ENCODE measurements at places on chromosomes 12 and 14.

DNA sequence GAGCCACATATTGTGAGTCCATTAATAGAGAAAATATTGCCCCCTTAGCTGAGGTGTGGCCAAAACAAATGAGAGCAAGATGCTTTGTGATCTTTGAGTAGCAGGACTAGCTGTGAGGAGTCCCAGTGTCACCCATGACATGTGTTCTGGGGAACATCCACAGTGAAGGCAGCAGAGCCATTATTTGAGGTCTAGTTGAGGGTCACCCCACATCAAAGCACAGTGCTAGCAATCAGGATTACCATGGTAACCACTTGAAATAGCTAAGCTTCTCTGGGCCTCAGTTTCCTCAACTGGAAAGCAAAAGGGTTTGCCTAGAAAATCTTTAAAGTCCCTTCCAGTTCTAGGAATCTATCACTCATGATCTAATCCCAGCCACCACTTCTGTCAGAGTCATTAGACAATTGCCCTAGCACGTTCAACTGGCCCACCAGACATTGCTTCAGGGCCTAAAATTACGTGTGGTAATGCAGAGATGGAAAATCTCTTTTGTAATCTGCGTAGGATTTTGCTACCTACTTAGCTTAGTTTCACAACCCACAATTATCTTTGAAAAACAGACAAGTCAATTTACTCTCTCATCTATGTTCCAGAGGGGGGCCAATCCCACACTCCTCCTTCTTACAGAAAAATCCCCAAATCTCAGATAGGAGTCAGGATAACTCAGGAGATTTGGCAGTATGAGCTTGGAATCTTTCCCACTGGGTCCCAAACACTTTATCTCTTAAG, 251.2 kb upstream of the EGLN3 start:
- no peak for ATAC-seq

- ATAC-seq = no peak
Measured at GRCh38 chr12:12979731-12980259, 20.3 kb downstream of the HEBP1 start.

GRCh38 chr14:85254711-85255110, 275.2 kb upstream of the FLRT2 start:
- no peak for ATAC-seq

DNA sequence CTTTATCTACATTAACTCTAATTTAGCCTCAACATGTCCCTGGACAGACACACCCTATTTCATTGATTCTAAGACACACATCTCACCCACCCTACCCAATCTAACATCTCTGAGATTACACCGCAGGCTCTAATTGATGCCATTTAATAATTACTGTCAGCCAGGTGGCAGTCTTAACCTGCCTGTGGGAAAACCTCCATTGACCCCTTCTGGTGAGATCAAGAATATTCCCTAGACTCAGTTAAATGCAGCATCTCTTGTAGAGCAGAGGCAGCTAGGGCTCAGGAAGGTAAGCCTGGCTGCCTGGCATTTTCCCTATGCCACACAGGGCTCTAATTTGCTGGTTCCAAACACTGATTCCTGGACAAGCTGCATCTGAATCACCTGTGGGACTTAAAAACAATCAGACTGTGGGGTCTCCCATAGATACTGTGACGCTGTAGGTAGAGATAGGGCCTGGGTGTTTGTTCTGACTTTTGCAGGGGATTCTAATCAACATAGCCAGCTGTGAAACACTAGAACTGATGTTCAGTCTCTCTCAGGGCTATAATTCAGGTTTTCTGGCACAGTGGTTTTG, 14.3 kb downstream of the MCRS1 start:
- peak; percentile 37 for ATAC-seq

- ATAC-seq = no peak
Measured at GRCh38 chr12:91250273-91250665, 67.7 kb upstream of the DCN start.

- no peak for ATAC-seq
Measured at GRCh38 chr14:101449114-101449513, 112.2 kb upstream of the DIO3 start.

- ATAC-seq = no peak
Measured at GRCh38 chr12:104702565-104703139, 245.9 kb downstream of the CHST11 start.

GRCh38 chr12:97763113-97763512, 300.5 kb downstream of the RMST start:
- no peak for ATAC-seq

DNA sequence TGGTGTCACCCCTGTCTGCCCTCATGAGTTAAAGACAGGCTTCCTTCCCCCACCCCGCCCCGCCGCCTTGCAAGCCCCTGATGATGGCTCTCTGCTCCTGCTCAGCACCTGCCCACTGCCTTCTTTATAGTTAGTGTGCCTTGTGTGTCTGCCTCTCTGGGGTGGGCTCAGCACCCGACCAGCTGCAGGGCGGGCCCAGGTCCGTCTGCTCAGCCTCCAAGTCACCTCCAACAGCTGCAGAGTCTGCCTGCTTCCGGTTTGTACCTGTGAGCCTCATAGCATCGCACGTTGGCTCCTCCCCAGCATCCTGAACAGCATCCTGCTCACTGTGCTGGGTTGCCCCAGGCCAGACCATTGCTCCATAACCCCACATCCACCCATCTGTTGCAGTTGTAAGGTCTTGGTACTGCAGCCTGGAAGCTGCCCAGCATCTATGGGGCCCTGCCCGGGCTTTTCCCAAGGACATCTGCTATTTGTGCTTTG, 3.5 kb downstream of the TGFB3 start:
- no peak for ATAC-seq

- no peak for ATAC-seq
Measured at GRCh38 chr12:122138181-122138580, 35.8 kb downstream of the IL31 start.

DNA sequence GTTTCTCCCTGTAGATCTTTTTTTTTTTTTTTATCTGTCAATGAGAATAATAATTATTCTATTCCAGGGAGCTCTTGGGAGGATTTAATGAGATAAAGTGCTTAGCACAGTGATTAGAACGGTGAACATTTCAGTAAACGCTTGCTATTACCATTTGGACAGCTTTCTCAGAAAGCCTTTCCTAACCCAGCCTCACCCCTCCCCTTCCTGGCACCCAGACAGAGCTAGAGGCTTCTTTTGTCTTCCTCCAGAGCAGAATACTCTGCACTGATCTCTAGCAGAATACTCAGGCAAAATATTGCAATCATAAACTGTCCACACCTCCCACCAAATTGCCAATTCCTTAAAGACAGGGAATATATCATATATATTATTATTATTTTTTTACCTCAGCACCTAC, 66.6 kb downstream of the ERGIC2 start:
- no peak for ATAC-seq

DNA sequence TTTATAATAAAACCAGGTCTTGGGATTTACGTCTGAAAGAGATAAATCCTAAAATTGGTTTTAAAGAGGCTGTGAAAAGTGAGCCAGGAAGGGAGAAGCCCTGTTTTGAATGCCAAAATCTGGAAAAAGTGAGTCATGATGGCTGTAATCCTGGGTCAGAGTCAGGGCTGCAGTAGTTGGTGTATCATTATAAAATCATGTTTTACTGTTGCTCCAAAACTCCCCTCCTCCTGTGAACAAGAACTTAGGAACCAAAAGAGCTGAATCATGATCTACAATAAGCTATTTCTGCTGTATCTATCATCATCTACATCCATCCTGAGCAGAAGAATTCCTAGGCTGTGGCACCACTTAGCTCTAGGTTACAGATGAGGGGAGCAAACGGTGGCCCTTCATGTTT, 79.3 kb downstream of the LMO3 start:
- ATAC-seq = no peak

GRCh38 chr12:54019091-54019811, 9.0 kb upstream of the HOXC6 start:
- no peak for ATAC-seq

DNA sequence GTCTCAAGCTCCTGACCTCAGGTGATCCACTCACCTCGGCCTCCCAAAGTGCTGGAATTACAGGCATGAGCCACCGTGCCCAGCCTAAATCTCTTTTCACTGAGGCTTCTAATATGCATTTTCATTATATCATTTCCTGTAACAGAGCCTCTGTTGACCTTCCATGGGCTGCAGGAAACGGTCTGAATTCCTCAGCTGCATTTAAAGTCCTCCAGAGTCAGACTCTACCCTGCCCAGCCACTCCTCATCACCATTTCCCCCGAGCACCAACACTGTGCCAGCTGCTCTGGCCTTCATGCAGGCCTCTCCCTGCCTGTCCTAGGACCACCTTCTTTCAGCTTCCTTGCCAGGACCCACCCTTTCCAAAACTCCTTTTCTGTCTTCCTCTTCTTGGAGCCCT, 9.8 kb upstream of the NFKBIA start:
- ATAC-seq = no peak

DNA sequence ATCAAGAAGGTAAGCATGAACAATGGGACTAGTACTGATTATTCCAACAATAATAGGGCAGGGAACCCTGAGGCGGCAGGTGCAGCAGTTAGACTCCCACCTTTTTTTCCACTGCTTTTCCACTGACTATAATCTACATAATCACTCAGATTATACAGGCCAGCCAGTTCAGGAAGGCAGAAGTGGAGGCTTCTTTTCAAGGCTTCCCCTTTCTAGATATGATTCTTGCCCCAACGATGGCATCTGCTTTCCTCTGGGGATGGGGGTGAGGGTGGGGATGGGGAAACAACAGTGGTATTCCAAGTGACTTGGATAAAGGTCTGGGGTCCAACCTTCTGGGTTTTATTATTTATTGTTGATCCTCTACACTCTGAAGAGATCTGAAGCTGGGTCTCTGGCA, 331 bp downstream of the NCKAP1L start:
- no peak for ATAC-seq

- ATAC-seq = no peak
Measured at GRCh38 chr14:28482251-28483040, 284.1 kb upstream of the FOXG1 start.

DNA sequence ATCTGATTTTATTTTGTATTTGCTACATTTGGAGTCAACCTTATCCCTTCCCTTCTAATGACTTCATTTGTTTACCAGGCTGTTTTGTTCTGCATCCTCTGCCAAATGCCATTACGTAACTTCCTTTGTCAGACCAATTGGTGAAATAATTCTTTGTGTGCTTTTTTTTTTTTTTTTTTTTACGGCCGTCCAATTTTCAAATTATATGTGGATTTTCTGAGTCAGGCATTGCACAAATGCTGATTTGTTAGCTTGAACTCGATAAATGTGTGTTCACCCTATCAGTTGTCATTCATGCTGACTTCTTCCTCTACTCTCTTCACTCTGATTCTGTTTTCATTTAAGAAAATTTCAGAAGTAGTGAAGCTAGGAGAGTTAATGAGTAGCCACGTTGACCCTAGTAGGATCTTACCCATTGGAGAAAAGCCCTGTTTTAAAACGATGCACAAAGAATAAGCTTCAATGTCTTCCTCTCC, 386.2 kb downstream of the DIO2 start:
- ATAC-seq = no peak

GRCh38 chr14:76761136-76761959, at the start of gene VASH1:
VASH1 (plus strand) TSS chr14:76761468; CDS start chr14:76762822, 1,354 bp downstream.
- ATAC-seq = peak; percentile 86

DNA sequence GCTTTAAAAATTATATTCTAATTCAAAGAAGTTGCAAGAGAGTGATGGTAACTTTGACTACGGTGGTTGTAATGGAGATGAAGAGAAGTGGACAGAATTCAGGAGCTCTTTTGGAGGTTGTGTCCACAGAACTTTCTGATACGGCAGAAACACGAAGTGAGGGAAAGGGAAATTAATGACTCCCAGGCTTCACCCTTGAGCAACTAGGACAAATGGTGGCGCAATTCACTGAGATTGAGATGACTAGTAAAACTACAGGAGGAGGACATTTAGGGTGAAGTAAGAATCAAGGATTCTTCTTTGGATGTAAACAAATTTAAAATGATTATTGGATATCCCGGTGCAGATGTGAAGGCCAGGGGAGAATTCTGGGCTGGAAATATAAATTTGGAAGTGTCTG, 212.6 kb downstream of the PTPRO start:
- no peak for ATAC-seq

DNA sequence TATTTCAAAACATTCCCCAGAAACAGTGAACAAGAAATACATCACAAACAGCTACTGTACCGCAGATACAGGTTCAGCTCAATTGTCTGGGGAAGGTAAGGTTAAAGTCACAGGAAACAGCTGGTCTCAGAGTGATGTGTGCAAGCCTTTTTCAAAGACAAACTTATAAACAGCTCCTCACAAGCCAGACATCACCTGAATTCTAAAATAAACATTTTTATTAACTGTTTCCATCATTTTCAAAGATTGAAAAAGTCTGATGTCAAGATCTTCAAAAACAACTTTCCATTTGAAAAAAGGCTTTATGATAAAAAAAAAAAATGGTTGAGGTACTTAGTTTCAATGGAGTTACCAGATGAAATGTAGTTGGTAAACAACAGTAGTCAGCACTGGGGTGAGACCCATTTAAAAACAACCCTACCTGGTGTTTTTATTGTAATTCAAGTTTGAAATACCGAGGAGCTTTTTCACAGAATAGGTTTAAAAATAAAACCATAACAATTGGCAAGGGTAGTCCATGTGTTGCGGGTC, 4.0 kb downstream of the BTG1 start:
- no peak for ATAC-seq

DNA sequence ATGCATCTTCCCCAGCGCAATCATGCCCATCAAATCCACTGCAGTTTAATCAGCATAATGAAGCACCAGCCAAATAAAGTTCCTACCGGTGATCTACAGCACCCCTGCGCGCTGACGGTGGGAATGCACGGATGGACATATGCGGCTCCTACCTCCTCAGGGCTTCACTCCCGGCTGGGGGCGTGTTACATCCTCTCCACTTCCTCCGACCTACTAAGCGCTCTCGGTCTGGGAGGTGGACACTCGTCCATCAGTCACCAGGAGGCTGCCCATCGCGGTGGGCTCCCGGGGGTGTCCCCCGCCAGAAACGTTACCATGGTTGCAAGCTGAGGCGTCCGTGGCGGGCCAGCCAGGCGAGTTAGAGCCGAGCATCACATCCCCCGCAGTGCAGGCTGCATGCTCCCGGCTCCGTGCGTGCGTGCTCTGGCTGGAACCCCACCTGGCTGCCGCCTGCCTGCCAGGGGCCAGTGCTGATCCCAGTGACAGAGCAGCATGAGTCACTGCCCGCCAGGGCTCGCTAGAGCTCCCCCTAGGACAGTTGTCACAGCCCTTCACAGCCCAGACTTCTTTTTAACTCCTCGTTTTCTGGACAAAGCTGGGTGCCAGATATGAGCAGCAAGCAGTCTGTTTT, 73.0 kb downstream of the CIT start:
- no peak for ATAC-seq

- ATAC-seq = no peak
Measured at GRCh38 chr12:78938341-78939084, 73.9 kb downstream of the SYT1 start.

GRCh38 chr14:70642303-70643235, 853 bp downstream of the TTC9 start:
- peak; percentile 26 for ATAC-seq

- no peak for ATAC-seq
Measured at GRCh38 chr14:33646692-33647260, 304.1 kb downstream of the EGLN3 start.

DNA sequence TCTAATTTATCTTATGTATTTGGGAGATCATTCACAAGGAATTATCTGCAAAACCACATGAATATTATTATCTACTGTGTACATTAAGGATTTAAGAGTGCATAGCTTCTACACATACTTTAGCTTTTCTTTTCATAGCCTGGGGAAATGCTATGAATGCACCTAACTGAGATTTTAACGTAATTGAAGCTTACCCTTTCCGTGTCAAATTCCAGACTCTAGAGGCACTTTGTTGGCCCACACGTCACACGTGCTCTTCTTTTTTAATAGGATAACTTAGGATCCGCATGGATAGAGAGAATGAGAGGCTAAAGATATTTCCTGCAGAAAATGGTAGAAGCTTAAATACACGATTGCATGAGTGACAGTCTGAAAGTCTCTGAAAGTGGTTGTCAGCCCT, 481.1 kb downstream of the PCNX1 start:
- no peak for ATAC-seq

GRCh38 chr14:93317210-93317874, 15.5 kb downstream of the BTBD7 start:
- no peak for ATAC-seq
